Right renal cortex interstitium (tissue), 3 donors: ENCODE measurements at places on chromosomes 5 and 9. TPM values are rescaled to one million over a fixed set of nuclear protein-coding genes. Genes with fewer than 3 reads are reported as not detected.

FBXL7 gene
- polyA plus RNA-seq = 23.9 TPM

EXOC3 gene
- polyA plus RNA-seq = 52.6 TPM

PCDHGA1 gene
- 0.78 TPM for polyA plus RNA-seq

GABRA6 gene
- not detected for polyA plus RNA-seq

PCDHGB2 gene
- 3.2 TPM for polyA plus RNA-seq

ADGRV1 gene
- polyA plus RNA-seq = 14.8 TPM

- no peak for DNase-seq
Measured at GRCh38 chr5:31459594-31459993, 72.3 kb downstream of the DROSHA start.

GRCh38 chr5:109688630-109688969 lies 1.1 kb upstream of the MAN2A1 start:
- no peak for DNase-seq

GRCh38 chr5:131994533-131995226 lies 16.8 kb downstream of the ACSL6 start:
- no peak for DNase-seq

- DNase-seq = no peak
Measured at GRCh38 chr9:88339317-88339716, 48.9 kb upstream of the SPIN1 start.

DNA sequence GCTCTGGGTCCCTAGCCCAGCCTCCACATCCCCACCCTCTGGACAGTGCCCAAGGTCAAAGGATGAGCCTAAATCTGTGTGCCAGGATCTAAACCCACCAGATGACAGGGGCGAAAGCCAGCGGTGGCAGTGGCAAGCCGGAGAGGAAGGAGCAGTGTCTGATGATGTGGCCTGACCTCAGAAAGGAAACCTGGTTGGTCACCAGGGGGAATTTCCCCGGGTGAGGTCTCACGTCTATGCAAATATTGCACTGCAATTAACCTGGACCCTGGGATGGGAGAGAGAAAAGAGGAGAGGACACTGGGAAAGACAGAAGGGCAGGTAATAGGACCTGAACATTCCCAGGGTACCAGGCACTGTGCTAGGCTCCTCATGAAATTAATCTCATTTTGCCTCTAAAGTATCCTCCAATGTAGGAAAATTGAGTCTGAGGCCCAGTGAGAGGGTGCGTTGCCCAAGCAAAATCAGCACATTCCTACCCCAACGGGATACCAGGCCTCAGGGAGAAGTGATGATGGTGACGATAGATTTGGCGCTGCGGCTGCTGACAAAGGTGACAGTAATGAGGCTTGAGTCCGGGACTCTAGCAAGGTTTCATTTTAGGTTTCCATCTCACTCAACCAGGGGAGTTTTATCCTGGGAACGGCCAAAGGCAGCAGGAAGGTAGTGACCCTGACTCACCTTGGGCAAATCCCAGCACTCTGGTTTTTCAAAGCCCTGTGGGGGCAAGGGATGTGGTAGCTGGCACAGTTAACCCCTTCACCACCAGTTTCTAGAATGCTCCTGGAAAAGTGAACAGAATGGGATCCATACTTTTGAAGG lies 13.4 kb upstream of the TNIP1 start:
- no peak for DNase-seq

DNA sequence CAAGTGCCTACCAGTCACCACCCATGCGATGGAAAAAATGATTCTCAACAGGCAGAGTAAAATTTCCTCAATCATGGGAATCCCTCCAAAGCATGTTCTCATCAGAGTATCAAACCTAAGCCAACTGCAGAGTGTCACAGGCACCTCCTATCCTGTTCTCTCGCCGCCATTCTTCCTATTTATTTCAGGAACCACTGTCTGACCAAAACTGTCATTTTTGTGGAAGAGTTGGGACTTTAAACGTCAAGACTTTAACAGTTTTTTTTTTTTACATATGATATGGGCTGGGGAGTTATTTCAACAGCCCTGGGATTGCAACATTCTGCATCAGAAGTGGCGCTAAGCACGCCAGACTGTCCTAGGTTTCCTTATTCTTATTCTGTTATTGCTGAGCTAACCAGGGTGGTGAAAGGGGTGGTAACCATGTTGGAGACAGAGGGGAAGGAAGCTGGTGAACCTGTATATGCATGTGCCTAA lies 29.5 kb downstream of the PFDN1 start:
- no peak for DNase-seq

GRCh38 chr5:172647352-172648012 lies 6.4 kb downstream of the NEURL1B start:
- DNase-seq = no peak

DNA sequence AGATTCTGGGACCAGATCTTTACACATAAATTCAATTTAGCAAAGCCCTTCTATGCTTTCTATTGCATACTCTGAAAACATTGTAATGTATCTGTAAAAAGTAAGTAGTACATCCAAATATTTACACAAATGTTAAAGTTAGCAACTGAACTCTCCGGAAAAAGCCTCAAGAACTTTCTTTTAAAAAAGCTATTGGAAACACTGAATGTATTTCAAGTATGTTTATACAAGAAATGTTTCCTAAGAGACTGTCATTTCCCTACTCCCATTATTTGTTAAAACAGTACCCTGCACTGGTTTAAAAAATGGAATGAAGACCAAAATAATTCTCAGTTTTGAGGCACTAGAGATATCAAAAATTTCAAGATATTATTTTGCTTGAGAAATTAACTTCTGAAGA lies 44.8 kb upstream of the TRIM36 start:
- DNase-seq = no peak

- no peak for DNase-seq
Measured at GRCh38 chr5:88825584-88826315, 57.2 kb downstream of the MEF2C start.

GRCh38 chr9:81530310-81530810 lies 159.0 kb downstream of the TLE1 start:
- no peak for DNase-seq

- DNase-seq = no peak
Measured at GRCh38 chr5:177538876-177539275, 15.5 kb downstream of the FAM193B start.

DNA sequence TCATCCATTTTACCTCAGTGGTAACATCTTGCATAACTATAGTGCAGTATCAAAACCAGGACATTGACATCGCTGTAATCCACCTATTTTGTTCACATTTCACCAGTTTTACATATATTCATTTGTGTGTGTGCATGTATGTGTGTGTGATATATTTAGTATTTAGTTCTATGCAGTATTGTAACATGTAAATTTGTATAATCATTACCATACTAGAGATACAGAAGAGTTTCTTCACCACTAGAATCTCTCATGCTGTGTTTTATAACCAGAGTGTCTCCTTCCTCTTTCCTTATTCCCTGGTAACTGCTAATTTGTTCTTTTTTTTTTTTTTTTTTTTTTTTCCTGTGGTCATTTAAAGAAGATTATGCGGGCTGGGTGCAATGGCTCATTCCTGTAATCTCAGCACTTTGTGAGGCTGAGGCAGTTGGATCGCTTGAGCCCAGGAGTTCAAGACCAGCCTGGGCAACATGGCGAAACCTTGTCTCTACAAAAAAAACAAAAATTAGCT lies 11.0 kb downstream of the RASA1 start:
- no peak for DNase-seq

DNA sequence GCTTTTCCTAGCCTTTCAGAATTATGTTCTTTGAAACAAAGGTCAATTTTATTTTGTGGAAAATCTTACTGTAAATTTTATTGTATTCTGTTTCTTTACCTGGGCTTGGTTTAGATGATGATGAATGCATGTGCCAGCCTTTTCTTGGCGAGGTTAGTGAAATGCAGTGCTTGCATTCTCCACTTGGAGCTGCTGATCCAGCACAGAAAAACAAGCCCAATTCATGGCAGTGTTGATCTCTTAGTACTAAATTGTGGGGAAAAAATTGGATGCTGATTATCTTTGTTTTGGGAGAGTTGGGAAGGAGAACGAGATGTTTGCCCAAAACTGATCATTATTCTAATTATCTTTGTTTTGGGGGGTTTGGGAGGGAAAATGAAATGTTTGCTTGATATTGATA lies 3.7 kb downstream of the HABP4 start:
- no peak for DNase-seq

GRCh38 chr5:35297755-35298154 lies 67.5 kb upstream of the PRLR start:
- DNase-seq = no peak

DNA sequence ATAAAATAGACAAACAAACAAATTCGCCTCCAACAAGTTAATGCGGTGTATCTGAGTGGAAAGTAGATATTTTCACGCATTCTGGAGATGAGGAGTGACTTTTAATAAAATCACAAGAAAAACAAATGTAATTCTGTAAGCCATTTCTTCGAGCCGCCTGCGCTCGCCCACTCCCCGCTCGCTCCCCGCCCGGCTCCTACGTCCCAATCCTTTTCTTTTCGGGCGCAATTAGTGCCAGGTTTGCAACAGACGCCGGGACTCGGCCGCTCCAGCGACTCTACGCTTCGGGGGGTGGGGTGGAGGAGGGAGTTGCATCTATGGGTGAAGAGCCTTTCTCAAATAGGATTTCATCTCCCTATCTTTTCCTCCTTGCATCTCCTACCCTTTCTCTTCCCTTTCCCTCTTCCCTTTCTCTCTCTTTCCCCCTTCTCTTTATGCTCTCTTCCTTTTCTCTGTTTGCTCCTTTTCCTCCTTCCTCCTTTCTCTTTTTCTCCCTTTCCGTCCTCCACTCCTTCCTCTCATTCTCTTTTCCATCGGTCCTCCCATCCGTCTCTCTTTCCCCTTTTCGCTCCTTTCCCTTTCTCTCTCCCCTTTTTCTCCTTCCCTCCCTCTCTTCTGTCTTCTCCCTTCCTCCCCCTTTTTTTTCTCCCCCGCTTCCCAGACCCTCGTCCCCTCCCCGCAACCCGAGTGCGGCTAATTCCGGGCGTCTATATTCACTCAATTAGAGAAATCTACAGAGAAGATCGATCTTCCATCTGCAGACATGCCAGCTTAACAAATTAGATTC lies 6.1 kb upstream of the OTP start:
- DNase-seq = no peak

DNA sequence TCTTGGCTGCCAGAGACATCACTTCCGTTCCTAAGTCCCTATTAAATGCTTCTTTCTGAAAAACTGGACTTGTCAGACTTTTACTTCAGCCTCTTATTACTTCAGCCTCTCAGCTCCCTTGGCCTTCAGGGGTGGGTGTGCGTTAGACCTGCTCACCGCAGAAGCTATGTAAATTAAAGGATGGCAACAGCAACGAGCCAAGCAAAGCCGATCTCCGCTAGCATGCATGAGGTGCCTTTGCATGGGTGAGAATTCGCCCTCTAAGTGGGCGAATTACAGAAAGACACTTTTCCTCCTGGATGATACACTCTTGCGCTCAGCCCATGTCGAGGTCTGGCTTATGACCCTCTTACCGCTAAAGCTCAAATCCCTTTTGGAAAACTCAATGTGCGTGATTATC lies 10.9 kb upstream of the IL3 start:
- no peak for DNase-seq

- DNase-seq = no peak
Measured at GRCh38 chr9:32581512-32582143, 8.7 kb upstream of the NDUFB6 start.

DNA sequence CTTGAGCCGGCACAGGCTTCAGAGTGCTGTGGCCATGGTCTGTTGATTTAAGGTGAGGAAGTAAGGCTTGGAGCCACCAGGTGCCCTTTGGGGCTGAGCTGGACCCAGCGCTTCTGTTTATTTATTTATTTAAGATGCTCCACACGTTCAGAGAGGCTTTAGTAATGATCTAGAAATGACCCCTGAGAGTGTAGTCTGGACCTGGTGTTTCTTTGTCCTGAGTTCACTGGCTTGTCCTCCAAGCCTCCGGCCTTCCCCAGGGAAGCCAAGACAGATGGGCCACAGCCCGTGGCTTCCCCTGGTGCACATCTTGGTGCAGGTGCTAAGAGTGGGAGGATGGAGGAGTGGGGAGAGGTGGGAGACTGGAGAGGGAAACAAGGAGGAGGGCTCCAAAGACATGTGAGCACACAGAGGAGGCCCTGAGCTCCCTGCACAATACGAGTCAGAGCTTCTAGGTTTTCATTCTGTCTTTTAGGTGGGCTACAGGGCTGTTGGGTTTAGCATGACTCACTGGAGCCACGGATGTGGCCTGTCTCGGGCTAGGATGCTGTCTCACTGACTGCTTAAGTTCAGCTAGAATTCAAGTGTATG lies 56.9 kb downstream of the AHRR start:
- no peak for DNase-seq

DNA sequence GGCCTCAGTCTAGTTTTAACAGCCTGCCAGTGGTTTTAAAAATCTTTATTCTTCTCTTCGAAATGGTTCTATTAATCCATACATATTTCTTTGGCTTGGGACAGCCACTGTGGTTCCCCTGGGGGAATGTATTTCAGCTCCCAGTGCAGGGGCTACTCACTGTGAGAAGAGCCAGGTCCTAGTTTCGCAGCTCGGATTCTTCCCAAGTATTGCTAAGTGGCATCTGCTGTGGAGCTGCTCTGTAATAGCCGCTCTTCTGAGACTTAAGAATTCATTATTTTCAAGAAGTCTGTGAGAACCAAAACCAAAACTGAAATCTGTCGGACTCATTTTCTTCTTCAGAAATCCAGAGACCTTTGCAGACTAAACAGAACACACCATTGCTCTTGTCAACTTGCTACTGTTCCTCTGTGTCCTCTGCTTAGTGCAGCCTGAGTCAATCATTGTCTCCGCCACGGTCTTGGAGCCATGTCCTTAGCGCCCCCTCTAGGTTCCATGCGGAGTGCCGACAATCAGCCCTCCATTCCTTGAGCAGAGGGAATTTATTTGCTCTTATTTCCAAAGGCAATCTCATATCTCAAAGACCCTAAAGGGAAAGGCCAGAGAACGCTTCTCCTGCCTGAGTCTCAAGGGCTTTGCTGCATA lies 478.2 kb downstream of the SPATA31D1 start:
- no peak for DNase-seq

GRCh38 chr5:34583167-34583566 lies 73.0 kb upstream of the RAI14 start:
- DNase-seq = no peak

DNA sequence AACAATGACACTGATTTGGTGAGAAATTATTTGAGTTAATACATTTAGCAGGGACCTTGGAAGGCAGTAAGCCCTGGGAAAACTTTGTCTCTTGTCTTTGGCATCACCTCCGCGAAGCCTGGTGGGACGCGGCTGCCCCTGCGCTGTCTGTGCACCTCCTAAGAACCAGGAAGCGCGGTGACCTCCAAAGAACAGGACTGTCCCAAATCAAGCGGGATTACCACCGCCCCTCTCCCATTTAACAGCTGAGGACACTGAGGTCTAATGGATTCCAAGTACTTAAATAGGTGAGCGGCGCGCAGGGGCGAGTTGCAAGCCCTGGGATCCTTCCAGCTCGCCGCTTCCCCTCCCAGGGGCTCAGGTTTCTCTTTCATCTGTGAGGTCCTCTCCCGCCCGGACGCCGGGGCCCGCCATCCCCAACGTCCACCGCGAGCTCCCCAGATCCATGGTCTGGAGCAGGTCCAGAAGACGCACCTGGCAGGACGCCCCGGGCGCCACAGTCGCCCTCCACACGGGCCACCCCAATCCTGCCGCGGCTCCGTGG lies 432 bp downstream of the STARD4 start:
- DNase-seq = no peak
